Natural killer cell treated with Interleukin-12 subunit alpha and Interleukin-12 subunit beta and Interleukin-15 and Interleukin-18, amount 100 ng/mL, for 72 hours (primary cell): ENCODE measurements at places on chromosomes 5 and 9.
A peak's percentile ranks its signal among the peaks of the same experiment; 100 is the strongest.

GRCh38 chr9:107309271-107309670 is 26.2 kb downstream of the RAD23B start:
- H3K36me3 ChIP-seq: peaks cover 50% of the 10 kb centered on the region
- peak overlapping the region; percentile 58 for H3K27ac ChIP-seq
- H3K4me1 ChIP-seq: peaks cover 43% of the 10 kb centered on the region
- peak overlapping the region; percentile 26 for H3K4me3 ChIP-seq
- DNase-seq: no peak
- no peaks in the 10 kb centered on the region for H3K27me3 ChIP-seq

DNA sequence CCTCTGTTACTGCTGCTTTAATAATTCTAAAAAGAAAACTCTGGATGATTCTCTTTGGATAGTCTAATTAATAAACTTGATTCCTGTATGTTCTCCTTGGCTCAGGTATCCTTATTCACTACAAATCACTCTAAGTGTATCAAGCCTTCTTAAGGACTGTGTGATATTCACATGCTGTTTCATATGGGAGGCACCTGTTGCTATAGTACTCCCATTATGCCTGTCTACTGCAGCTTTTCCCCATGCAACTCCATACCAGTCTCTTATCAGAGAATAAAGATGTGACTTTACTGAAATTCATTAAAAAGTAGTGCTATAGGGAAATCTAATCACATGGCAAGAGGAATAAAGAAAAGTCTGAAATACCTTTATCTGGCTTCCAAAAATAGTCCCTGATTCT is 14.7 kb downstream of the BRD8 start:
- peaks cover 66% of the 10 kb centered on the region for H3K36me3 ChIP-seq
- H3K4me3 ChIP-seq: no peak overlapping the region

DNA sequence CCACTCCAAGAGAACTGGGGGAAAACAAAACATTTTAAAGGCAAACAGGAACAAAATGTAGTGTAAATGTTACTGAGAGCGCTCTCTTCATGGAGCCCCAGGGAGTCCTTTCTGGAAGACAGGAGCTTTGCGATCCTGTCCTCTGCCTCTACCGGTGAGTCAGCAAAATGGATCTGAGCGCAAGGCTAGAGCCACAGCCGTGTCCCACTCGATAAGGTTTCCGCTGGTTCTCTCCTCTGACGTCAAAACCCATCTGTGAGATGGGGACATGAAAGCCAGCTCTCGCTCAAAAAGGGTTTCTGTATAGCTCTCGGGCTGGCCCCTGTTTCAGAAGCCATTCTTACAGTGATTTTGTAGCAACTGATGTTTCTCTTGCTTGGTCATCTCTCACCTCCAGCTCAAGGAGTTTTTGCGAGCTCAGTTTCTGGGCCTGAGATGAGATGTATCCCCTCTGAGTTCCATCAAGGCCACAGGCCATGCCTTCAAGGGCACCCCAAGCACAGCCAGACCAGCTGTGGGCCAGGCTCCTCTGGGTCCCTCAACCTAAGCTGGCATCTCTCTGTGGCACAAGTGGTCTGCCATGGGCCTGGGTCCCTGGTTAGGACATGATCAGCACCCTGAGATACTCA is 101.6 kb downstream of the FSTL4 start:
- no peak overlapping the region for H3K27ac ChIP-seq
- H3K4me1 ChIP-seq: no peaks in the 10 kb centered on the region
- H3K27me3 ChIP-seq: peaks cover 13% of the 10 kb centered on the region

- DNase-seq: peak; percentile 88
- no peaks in the 10 kb centered on the region for H3K36me3 ChIP-seq
- peak overlapping the region; percentile 91 for H3K4me3 ChIP-seq
Observed at GRCh38 chr5:172187118-172188032, 649 bp downstream of the STK10 start.
